ENCODE measurements at places on chromosomes 16 and 17. TPM values are rescaled to one million over a fixed set of nuclear protein-coding genes. Genes with fewer than 3 reads are reported as not detected.

The SCGB1C2 gene
- total RNA-seq, result not detected

The NAT9 gene
- 43.9 TPM for total RNA-seq

DNA sequence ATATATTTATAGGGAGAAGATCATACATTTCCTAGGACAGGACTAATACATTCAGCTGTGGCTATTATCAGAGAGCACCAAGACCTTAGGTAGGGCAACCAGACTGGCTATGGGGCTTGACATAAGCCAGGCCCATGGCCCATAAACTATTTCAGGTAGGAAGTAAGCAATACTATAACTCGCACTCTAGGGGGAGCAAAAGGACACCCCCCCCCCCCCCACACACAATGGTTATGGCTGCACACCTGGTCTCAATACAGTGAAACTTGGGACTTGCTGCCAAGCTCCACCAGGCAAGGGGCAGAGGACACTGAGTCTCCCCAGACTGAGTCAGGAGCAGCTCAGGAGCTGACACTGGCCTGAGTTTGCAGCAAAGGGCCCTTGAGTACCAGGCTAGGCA is 348.9 kb upstream of the ASIC2 start:
- H3K4me1 ChIP-seq, result peaks cover 3% of the 10 kb centered on the region
- DNase-seq, result no peak
- H3K4me3 ChIP-seq, result no peak overlapping the region
- H3K27ac ChIP-seq, result no peak overlapping the region
- peaks cover 18% of the 10 kb centered on the region for H3K27me3 ChIP-seq
- no peaks in the 10 kb centered on the region for H3K36me3 ChIP-seq

- H3K4me3 ChIP-seq, result peak overlapping the region; percentile 86
- DNase-seq, result peak; percentile 94
- peaks cover 41% of the 10 kb centered on the region for H3K36me3 ChIP-seq
- H3K4me1 ChIP-seq, result peaks cover 50% of the 10 kb centered on the region
These were observed 338 bp upstream of the RPL19 start for GRCh38 chr17:39199820-39200069.

DNA sequence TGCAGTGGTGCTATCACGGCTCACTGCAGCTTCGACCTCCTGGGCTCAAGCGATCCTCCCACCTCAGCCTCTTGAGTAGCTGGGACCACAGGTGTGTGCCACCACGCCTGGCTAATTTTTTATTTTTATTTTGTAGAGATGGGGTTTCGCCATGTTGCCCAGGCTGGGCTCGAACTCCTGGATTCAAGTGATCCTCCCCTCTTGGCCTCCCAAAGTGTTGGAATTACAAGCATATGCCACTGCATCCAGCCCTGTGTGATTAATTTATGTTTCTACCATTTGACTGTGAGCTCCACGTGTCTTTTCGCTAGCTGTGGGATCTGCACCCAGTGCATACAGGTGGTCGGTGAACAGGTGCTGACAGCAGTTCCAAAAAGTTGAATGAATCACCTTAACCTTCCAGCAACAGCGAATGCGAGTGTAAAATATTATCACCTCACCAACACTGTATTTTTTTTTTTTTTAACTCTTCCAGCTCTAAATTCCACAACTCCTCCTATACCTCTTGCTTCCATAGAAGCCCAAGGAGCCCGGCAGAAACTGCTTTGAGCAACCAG is 484 bp upstream of the NUDT7 start:
- H3K4me3 ChIP-seq, result peak overlapping the region; percentile 81
- DNase-seq, result no peak
- H3K36me3 ChIP-seq, result peaks cover 6% of the 10 kb centered on the region
- H3K4me1 ChIP-seq, result peaks cover 8% of the 10 kb centered on the region
- H3K27ac ChIP-seq, result peak overlapping the region; percentile 75

DNA sequence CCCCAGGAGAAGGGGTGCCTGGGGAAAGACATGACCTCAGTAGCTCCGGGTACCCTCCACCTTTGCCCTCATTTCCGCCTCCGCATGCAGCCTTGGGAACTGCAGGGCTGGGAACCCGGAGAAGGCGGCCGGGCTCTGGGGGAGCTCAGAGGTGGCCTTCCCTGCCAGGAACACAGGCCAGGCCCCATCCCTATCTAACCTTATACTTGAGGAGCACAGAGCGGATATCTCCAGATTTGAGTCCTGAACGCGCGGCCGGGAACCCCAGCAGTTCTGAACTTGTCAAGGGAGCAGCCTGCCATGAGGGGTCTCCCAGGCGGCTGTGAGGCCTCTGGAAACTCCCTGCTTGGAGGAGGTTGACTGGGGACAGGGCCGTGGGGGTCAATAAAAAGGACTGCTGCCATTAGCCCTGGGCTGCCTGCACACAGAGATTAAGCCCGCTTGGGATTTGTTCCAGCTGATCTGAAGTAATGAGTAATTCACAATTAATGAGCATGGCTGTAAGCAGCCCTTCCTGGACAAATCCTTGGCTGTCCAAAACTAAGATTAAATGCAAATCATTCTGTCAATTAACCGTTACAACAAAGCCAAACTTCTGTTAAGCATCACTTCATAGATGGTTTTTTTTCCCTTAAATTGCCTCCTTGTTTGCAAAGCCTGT is 26.3 kb upstream of the METRNL start:
- no peaks in the 10 kb centered on the region for H3K27me3 ChIP-seq
- no peak overlapping the region for H3K27ac ChIP-seq
- H3K4me3 ChIP-seq, result peak overlapping the region; percentile 12
- DNase-seq, result no peak
- H3K4me1 ChIP-seq, result peaks cover 29% of the 10 kb centered on the region

GRCh38 chr16:87552772-87553573 is 49.3 kb upstream of the JPH3 start:
- no peak overlapping the region for H3K4me3 ChIP-seq
- no peaks in the 10 kb centered on the region for H3K36me3 ChIP-seq
- H3K27ac ChIP-seq, result no peak overlapping the region
- no peak for DNase-seq
- no peaks in the 10 kb centered on the region for H3K4me1 ChIP-seq

All from activated naive CD4-positive, alpha-beta T cell treated with anti-CD3 and anti-CD28 coated beads for 36 hours (primary cell).